Activated CD4-positive, alpha-beta T cell treated with anti-CD3 and anti-CD28 coated beads, Interleukin-2, amount 50 U/mL, for 24 hours (primary cell): ENCODE measurements at places on chromosomes 2 and 18.

DNA sequence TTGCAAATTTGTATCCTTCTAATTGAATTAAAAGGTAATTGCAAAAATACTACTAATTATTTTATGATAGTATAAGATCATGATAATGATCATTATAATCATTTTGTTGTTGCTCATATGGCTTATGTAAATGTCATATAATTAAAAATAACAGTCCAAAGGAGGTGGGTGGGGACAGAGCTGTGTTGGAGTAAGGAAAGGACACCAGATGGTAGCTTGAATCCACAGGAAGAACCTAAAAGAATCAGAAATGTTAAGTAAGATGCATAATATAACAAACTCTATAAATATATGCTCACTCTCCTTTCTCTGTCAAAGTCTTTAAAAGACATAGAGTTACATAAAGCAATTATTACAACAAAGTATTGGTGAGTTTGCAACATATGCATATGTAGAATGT, 650.7 kb upstream of the HS6ST1 start:
- DNase-seq: no peak

DNA sequence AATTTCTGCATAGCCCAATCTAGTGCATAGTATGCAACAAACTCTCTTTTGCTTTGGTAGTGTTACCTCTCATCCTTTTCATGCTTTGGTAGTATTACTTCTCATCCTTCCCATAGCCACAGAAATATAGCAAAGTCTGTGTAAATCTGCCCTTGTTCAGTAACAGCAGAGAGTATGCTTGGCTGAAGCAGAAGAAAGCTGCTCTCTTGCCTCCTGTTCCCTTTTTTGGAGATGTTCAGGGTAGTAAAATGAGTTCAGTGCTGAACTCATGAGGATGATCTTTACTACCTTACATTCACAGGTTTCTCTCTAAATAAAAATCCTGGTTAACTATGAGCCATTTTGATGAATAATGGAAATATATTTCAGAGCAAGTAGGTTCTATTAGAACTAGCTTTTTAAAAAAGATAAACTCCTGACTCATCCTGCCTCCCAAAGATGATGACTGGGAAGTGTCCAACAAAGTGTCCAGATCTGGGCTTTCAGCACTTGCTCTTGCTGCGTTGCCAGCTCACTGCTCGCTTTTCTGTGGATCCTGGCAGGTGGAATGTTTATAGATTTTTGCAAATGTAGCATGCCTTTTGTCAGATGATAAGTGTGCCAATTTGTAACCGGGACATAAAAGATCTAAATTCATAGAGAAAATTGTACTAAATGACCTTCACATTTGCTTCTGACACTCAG, 29.4 kb upstream of the CHMP3 start:
- no peak for DNase-seq

- no peak for DNase-seq
These were observed 757.7 kb downstream of the EPHA4 start for GRCh38 chr2:220814441-220814840.

DNA sequence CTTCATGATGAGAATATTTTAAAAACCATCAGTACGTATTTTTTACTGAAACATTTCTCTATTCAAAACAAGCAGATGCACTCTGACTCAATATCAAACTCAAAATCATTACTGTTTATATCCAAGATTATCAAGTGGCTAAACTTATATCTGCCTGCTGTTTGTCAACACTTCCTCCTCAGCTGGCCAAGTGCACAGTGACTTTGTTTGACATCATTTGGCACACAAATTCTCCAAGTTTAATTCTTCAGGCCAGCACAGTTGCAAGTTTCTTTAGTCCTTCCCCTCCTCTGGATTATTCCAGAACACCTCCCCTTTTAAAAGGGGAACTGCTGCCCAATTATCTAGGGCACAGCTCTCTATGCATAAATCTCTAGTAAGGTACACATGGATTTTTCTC, 346.6 kb downstream of the FSIP2 start:
- no peak for DNase-seq

DNA sequence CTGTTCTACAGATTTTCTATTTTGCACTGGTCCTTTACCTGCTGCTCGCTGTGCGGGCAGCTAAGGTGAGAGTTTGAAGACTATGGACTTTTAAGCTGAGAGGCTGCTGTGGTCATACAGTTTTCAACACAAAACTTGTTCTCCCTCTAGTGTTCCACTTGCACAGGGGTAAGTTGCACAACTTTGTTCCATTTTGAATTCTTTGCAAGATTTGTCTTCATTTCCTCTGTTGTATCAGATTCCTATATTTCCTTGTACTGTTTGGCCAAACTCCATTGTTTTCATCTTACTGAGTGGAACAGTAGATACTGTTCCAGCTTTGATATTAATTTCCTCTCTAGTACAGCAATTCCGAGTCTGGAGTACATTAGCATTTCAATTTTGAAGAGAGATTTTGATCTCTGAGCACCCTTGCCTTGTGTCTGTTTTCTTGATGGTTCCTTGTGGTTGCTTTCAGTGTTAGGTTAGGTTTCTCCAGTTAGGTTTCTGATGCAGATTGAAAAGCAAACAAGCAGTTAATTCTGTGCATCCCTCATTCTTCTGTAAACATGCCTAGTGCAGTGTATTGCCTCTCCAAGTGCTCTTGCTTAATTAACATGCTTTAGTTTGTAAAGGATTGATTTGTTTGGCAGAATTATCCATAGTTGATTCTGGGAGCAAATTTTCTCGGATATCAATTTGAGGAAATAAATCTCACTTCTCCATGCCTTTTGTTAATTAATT, 188.8 kb downstream of the PTPRM start:
- no peak for DNase-seq

- DNase-seq: no peak
These were observed 67.6 kb upstream of the ZFP36L2 start for GRCh38 chr2:43293744-43294695.

DNA sequence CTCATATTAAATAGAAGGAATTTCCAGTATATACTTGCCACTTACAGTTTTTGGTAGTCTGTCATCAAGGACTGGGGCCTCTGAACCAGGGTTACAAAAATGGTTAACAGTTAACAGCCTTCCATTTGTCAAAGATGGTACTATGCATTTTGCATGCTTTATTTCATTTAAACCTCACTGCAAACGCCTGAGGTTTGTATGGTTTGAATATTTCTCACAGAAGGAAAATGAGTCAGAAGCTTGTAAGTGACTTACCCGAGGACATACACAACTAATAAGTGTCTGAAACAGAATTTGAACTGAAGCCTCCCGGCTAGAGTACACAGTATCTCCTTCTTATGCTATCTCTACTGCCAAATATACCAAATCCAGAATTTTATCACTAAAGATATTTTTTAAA, 1593.5 kb upstream of the ACVR2A start:
- no peak for DNase-seq

DNA sequence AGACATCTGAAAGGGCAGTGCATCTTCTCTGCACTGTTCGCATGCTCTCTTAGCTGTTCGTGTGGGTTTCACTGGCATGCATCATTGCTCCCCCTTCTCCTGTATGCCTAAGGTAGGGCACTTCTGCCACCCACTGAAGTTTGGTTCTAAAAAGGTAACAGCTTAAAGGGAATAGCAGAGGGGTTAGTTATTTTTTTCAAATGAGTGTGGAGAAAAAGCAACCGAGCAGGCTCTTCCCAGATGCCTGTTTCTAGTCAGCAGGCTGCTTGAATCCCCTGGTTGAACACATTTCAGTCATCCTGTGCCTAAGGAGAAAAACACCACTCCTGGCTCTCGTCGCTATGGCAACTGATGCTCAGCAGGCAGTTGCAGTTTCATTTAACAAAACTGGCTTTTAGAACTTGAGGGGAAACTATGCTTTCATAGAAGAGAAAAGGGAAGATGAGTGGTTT, 69.8 kb upstream of the GALNT3 start:
- DNase-seq: no peak
